GM12892 (cell line): ENCODE measurements at places on chromosomes 1 and 21.

- no peak for DNase-seq
These were observed 102.1 kb downstream of the SNX7 start for GRCh38 chr1:98763488-98764150.

- DNase-seq: no peak
These were observed 3.6 kb downstream of the STX6 start for GRCh38 chr1:181018901-181019681.

- no peak for DNase-seq
These were observed 15.5 kb upstream of the PPP1R15B start for GRCh38 chr1:204426971-204427701.

- no peak for DNase-seq
These were observed 38.7 kb upstream of the CNTN2 start for GRCh38 chr1:205004351-205004750.

DNA sequence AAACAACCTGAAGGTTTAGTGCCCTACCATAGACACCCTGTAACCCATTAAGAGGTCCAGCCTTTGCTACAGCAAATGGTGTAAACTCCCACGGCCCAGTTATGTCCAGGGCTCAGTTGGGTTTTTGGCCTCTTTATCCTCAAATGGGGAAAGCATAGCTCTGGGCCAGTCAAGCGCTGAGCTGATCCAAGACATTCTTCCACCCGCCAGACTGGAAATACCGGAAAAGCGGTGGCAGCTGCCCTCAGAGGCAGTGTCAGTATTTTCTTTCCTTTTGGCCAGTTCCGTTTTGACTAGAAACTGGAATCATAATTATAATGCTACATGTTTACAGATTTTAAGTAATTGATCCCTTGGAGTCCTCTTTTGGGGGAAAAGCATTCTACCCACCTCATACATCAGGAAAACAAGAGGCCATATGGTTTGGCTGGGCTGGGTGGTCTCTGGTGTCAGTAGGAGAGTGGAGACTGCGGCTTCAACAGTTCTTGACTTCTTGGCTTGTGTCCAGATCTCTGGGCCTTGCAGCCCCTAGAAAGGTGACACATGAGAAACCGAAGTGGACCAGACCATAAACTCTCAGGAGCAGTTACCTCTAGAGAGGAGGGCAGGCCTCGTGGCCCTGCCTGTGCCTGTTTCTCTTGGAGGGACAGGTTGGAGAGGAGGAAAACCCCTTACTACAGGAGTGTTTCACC, 30.2 kb upstream of the CLDN14 start:
- no peak for DNase-seq

- peak; percentile 50 for DNase-seq
These were observed 384.6 kb downstream of the RRAGC start for GRCh38 chr1:38474738-38475623.

DNA sequence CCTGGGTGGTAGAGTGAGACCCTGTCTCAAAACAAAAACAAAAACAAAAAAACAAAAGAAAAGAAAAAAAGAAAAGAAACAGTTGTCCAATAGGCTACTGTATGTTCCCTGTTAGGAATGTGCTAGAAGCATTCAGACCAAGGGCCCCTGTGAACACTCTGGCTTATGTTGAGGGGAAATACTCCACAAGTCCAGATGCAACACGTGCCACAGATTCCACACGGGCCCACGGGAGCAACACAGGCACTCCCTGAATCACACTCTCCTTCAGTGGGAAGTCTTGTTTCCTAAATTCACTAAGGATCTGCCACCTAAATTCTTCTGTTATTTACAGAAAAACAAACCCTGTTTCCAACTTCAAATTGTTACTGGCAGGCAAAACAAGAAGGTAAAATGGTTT, 291.1 kb downstream of the PCP4 start:
- no peak for DNase-seq

GRCh38 chr1:175204330-175204729, 11.8 kb upstream of the KIAA0040 start:
- no peak for DNase-seq

DNA sequence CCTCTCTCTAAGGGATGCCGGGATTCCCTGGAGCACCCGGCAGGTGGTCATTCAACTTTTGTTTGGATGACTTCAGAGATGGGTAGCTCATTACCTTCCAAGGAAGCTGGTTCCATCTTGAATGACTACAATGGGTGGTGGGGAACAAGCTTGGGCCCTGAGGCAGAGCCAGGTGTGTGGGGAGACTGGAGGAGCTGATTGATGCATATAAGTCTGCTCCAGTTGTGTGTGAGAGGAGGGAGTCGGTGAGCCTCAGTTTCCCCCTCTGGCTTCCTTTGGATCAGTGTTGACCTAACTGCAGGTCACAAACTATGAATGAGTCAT, 133.8 kb upstream of the ZBTB40 start:
- no peak for DNase-seq

GRCh38 chr1:89114662-89115061, 11.3 kb downstream of the GBP2 start:
- DNase-seq: no peak

- DNase-seq: no peak
These were observed 709 bp upstream of the SLC41A1 start for GRCh38 chr1:205813755-205814058.

DNA sequence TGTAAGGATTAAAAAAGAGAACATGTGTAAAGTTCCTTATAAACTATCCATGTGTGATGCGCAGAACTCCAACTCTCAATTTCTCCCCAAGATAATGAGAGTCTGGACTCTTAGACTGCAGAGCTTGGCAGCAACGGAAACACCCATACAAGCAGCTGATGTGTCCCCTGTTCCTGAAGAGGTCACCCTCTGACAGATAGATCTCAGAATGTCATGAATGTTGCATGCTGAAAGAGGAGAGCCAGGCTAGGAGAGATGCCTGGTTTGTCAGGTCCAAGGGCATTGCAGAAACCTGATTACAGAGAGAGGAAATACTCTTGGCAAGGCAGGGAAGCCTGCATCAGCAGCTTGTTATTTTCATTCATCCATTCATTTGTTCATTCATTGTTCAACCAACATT, 24.2 kb downstream of the MTARC1 start:
- no peak for DNase-seq

DNA sequence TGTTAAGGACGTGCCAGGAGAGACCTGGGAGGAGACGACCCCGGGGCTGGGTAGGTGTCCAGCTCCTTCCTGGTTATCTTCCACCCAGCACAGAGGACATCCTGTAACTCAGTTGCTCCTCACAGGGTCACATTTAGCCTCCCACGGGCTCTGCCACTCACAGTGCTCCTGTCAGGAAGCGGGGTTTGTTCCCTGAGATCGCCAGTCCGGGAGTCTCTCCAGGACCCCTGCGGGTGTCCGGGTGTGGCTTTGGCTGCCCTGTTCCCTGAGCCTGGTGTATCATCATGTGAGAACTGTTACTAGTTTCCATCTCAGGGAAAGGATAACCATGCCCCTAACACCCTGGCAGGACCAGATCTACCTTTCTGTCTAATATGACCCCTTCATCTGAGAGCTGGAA, 158.2 kb upstream of the RUNX1 start:
- DNase-seq: no peak

- DNase-seq: no peak
These were observed 62.4 kb downstream of the FGGY start for GRCh38 chr1:59359325-59359724.

DNA sequence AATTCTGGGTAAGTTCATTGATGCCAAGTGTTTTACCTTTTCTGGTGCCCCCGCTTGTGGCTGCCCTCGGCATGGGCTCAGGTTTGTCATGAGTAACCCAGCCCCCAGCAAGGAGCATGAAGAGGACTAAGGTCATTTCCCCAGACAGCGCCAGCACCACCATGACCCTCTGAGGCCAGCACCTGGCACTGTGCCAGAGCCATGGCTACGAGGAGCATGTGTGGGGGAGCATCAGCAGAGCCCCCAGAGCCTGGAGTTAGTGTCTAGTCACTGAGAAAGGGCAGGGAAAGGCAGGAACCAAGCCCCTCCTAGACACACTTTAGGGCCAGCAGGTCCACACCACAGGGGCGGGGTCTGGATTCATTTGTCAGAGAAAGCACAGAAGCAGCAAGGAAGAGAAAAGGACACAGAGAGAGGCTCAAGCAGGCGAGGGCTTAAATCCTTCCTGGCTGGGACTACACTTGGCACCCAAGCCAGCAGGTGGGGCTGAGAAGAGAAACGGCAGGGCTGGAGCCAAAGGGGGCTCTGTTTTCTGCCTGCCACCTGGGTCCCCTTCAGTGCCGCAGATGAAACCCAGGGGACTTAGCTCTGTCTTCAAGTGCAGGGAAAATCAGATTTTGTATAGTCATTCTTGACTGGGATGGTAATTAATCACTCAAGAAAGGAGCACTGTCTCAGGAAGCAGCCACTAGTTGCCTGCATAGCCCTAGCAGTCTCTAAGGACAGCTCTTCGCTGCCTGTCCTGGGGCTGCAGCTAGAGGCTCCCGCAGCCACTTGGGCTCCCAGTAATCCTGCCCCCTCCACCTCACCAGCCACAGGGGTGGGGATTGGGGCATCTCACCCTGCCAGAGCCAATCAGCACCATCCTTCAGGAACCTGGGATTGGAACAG, 79.6 kb upstream of the ZC3H12A start:
- no peak for DNase-seq

GRCh38 chr1:87735750-87736149, 407.1 kb downstream of the LMO4 start:
- DNase-seq: no peak

DNA sequence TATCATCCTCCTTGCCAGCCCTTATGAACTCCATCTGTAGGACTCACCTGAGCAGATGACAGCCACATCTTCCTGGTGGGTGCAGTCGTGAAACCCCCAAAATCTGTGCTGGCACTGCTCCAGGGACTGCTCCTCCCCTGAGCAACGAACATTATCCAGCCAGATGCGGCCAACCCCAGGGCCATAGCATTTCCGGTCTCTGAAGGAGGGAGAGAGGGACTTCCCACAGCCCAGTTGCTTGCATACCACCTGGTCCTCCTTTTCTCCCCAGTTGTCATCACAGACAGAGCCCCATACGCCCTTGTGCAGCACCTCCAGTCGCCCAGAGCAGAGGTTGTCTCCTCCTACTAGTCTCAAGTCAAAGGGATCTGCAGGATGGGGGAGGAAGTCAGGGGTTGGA, 8.5 kb downstream of the CD5L start:
- peak; percentile 34 for DNase-seq

- DNase-seq: no peak
These were observed 64.8 kb downstream of the MYOM3 start for GRCh38 chr1:24047110-24047477.

GRCh38 chr1:100794748-100795645, 75.5 kb downstream of the VCAM1 start:
- no peak for DNase-seq

GRCh38 chr1:205434738-205435137, 12.9 kb upstream of the LEMD1 start:
- no peak for DNase-seq

DNA sequence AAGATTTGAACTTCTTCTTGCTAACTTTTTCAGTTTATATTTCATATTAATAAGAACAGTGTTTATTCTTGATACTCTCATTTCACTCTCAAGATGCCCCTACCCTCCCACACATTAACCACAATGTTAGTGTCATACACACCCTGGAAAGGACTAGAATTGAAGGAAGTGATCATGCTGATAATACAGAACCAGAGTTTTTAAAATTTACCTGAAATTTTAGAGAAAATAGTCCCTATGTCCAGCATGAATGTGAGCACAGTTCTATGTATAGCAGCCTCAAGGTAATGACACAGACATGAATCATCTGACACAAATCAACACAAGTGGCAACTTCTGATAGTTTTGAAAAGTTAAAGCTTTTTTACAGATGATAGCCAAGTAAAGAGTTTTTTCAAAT, 26.0 kb downstream of the RGS1 start:
- DNase-seq: no peak

GRCh38 chr21:45458281-45459170, 53.6 kb downstream of the COL18A1 start:
- no peak for DNase-seq

DNA sequence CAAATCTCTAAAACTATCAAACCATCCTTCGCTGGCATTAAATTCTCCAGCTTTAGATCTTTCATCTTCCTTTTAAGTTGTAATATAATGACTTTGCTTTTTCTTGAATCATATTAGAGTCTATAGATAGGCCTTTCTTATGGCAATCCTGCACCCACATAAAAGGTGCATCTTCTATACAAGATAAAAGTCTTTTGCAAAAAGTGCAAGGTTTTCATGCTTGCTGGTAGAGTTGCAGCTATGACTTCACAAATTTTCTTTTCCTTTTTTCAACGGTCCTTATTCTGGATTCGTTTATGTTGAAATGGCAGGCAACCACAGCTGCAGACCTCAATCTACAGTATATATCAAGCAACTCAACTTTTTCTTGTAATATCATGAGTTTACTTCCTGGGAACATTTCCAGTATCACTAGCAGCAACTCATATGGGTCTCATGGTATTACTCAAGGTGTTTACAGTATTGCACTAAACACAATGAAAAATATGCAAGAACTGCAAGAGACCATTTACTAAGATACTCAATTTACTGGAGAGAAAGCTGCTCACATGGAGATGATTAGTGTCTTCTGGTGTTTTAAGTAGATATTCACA, 22.1 kb downstream of the OMA1 start:
- no peak for DNase-seq

DNA sequence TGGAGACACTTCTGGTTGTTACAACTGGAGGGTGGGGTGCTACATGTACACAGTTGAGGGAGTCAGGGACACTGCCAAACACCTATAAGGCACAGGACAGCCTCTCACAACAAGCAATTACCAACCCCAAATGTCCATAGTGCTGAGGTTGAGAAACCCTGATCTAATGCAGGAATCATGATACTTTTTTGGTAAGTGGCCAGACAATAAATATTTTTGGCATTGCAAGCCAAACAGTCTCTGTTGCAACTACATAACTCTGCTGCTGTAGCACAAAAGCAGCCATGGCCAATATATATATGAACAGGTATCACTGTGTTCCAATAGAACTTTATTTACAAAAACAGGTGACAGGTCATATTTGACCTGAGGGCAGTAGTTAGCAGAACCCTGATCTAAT, 177.5 kb downstream of the ASTN1 start:
- no peak for DNase-seq

GRCh38 chr1:206668351-206668750, 16.4 kb upstream of the MAPKAPK2 start:
- DNase-seq: no peak

DNA sequence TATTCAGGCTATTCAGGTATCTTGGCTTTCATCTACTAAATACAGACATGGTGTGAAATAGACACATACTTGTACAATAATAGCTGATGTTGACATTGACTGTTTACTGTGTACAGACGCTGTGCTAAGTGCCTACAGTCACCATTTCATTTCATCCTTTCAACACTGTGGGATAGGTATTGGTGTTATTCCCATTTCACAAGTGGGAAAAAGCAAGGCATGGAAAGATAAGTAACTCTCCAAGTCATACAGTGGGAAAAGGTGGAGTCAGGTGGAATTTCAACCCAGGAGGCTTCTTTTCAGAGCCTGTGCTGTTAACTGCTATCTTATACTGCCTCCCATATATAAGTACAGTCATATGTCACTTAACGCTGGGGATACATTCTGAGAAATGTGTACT, 49.6 kb upstream of the ATP1A1 start:
- DNase-seq: no peak

- no peak for DNase-seq
These were observed 7.9 kb downstream of the KIF21B start for GRCh38 chr1:201015551-201016091.
